H54 (cell line): ENCODE measurements at places on chromosomes 5 and 9.

DNA sequence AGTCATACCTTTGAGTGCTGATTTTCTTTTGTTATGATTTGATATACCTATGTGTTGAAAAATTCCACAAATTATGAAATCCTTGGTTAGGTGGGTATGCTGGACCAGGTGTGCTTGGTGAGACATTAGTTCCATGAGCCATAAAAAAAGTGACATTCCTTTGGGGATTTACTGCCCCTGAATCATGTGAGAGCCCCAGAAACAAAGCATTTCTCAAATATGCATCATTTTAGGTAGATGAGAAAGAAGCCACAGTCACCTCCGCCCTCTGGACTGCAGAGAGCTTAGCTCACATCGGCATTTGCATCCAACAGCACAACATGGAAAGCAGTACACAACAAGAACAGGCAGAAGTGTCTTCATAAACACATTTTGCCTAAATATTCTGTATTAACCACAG lies 55.3 kb downstream of the DAP start:
- no peak for DNase-seq

DNA sequence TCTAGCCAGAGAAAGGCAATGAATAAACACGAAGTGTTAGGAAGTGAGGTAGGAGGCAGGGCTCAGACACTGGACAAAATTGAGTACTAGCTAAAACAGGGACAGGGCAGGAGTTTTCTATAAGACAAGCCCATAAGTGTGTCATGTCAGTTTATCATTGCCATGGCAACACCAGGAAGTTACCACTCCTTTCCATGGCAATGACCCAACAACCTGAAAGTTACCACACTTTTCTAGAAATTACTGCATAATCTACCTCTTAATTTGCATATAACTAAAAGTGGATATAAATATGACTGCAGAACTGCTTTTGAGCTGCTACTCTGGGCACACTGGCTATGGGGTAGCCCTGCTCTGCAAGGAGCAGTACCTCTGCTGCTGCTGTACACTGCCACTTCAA lies 442.5 kb upstream of the COX7C start:
- DNase-seq = no peak

DNA sequence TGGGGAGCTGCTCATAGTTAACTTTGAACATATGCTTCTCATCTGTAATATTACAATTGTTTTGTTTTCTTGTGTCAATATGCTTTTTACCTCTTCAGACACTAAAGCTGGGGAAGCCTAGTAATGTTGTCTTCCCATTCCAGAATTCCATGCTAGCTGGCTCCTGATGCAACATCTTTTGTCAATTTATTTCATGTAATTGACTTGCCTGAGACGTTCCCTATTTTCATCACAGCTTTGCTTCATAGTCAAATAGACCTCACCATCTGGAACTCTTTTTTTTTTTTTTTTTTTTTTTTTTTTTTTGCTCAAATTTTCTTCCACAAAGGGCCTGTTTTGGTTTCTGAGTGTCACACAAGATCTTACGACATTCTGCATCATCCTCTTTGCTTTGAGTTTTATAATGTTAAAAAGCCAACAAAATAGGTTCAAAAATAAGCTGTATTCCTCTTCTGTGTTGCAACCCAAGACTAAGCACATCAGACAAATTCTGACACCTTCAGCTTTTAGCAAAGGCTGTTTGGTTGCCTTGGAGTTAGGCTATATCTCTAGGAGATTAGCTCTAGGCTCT lies 235.2 kb downstream of the NR3C1 start:
- DNase-seq = no peak

DNA sequence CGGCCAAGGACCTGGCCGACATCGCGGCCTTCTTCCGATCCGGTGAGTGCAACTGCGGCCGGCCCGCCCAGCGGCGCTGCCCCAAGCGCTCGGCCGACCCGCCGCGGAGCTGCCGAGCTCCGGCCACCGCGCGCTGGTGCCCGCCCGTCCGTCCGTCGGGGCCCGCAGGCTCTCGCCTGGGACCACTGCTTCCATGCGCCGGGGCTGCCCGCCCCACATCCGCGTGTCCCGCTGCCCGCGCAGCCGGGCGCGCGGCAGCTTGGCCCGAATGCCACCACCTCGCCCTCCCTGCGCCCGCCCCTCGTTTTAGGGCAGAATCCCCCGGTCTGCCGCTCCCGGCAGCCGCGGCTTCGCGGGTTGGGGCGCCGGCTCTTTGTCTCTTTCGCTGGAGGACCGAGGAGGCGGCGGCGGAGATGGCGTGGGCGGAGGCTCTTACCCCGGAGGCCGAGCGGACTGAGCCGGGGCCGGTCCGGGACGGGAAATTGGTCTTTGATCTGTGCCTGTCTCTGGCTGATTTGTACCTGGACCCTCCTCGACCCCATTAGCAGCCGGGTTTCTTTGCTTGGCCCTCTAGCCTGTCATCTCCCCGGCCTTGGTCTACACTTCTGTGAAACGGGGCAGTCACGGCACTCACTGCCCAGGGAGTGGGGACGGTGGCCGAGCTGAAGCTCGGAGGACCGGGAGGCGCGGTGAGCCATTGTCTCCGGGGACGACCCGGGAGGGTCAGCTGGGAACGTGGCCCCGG lies 871 bp downstream of the TRIO start:
- DNase-seq = no peak

DNA sequence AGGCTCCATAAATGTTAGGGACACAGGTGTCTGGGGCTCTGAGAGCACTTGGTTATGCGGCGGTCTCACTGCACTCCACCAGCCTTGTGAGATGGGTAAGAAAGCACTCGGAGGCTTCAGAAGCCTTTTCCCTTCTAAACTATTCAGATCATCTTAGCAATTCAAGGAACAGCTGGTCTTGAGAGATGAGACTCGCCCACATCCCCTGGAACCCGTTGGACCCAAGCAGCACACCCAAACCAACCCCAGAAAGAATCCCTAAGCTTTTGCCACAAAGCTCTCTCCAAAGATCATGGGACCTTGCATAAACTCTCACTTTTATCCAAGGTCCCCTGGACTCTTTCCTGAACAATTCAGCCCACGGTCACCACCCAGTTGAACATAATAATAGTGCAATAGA lies 90.2 kb downstream of the RAPGEF1 start:
- no peak for DNase-seq

- DNase-seq = no peak
These were observed 115.7 kb downstream of the TLE1 start for GRCh38 chr9:81573415-81574321.

GRCh38 chr5:86894056-86894455 lies 276.3 kb downstream of the COX7C start:
- no peak for DNase-seq

DNA sequence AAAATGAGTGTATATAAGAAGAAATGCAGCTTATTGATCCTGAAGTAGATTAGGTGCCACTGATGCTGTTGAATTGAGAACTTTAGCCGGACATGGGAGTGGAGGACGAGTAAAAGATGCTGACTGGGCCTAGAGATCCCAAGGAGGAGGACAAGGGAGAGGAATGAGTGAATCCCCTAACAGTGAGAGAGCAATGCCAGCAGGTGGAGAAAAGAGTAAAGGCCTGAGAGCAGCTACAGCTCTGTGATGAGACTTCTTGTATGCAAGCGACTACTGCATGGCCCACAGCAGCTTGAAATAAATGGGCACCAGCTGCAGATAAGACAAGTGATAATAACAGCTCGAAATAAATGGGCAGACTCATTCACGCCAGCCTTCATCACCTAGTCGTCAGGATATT lies 44.5 kb upstream of the JMY start:
- no peak for DNase-seq

- no peak for DNase-seq
These were observed 23.6 kb downstream of the CAMK2A start for GRCh38 chr5:150265870-150266383.
